Globus pallidus (tissue), 1 donor: ENCODE measurements at places on chromosomes 7 and 10.

DNA sequence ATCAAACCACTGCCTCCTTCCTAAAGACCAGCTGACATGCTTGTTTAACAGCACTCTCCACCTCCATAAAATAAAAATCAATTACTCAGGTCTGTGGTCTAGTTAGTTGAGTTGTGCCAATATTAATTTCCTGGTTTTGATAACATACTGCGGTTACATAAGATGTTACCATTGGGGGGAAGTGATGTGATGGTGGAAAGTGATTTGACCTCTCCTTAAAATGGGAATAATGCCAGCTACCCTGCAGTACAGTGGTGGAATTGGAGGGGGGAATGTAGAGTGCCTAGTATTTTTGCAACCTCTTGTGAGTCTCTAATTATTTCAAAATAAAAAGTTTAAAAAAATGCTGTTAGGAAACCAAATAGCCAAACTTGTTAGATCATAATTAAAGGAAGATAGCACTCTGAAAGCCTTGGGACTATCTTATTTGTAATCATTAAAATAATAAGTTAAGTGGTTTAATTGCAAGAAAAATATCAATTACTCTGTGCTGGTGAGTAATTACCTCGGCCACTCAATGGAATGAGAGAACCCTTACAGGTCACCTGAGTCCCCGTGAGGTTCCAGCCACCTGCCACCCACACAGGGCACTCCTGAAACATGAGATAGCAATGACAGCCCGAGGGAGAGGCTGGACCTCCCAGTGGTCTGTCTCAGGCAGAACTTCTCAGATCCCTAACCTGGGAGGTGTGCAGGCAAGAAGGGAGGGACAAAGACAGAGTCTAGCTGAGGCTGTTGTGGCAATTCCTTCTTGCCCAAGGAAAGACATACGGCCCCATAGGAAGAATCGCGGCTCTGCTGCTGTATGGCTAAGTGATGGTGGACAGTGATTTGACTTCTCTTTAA, 94.1 kb downstream of the SH3PXD2A start:
- no peak for DNase-seq

DNA sequence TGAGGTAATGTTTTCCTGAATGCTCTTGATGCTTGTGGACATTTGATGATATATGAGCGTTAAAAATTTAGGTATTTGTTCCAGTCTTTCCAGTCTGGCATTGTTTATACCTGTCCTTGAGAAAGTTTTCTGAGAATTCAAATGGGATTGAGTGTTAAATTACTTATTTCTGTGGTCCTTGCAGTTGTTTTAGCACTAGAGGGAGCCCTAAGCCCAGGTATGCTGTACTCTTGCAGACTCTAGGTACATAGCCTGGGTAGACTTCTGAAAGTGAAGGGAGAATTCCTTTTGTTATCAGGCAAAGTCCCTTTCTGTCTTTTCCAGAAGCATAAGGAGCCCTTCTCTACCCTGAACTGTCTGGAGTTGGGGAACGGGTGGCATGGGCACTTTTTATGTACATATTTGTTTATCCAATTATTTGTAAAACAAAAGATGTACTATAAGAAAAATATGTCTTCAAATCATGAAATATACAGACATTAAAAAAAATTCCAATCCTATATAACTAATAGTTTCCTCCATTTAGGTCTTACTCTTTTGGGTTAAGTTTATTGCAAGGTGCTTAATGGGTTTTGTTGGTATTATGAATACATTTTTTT, 262.1 kb downstream of the ATRNL1 start:
- DNase-seq = peak; percentile 5

GRCh38 chr10:59433720-59434428, 71.5 kb upstream of the FAM13C start:
- no peak for DNase-seq

DNA sequence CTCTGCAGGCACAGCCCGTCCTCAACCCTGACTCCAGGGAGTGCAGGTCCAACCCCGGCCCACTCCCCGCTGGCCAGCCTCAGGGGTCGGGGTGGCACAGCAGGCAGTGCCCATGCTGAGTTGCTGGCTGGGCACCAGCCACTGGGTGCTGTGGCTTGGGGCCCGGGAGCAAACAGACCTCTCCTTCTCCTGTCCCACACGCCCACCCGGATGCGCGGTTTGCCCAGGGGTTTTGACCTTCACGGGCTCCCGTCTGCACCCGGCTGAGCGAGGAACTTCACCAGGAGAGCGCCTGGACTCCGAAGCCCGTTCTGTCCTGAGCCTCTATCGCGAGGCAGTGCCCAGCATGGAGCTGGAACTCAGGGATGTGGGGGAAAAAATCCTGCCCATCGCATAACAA, 2.6 kb upstream of the GRIFIN start:
- no peak for DNase-seq

DNA sequence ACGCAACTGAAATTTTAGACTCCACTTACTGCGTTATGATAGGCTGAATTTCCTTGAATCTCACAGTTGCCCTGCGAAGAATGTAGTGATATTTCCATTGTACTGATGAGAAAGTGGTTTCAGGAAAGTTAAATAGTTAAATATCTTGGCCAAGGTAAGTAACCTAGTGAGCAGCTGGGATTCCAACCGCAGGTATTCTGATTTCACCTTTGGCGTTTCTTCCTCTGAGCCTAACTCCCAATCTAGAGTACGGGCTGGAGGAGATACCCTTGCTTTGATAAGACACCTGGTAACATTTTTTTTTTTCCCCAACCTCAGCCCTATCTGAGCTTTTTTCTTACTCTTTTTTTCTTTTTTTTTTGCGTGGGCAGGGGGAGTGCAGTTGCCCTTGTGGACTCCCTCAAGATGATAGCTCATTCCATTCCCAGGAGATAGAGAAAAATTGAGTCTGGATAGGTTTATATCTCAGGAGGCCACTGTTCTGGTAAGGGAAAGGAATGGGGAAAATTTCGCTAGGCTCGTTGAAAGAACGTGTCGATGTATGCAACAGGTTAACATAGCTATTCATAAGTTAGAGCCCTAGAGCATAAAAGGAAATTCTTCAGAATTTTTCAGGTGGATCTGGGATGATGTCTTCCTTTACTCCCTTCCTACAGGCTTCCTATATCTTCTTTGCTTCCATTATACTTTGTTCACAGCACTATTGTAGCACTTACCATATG, 3.1 kb upstream of the TAS2R38 start:
- no peak for DNase-seq

GRCh38 chr10:4586776-4587175, 239.2 kb upstream of the AKR1E2 start:
- DNase-seq = no peak
